Upper lobe of left lung (tissue), 6 donors: ENCODE measurements at places on chromosomes 11 and 22. TPM values are rescaled to one million over a fixed set of nuclear protein-coding genes. Genes with fewer than 3 reads are reported as not detected.

GRCh38 chr11:34585735-34586487 is 35.0 kb upstream of the EHF start:
- H3K4me1 ChIP-seq, result peaks cover 15% of the 10 kb centered on the region
- H3K27me3 ChIP-seq, result no peaks in the 10 kb centered on the region
- H3K4me3 ChIP-seq, result no peak overlapping the region
- DNase-seq, result no peak
- H3K36me3 ChIP-seq, result no peaks in the 10 kb centered on the region
- peak overlapping the region; percentile 65 for H3K27ac ChIP-seq

GRCh38 chr11:96149743-96150555 is 193.0 kb downstream of the MAML2 start:
- H3K4me1 ChIP-seq, result peaks cover 14% of the 10 kb centered on the region
- H3K36me3 ChIP-seq, result no peaks in the 10 kb centered on the region
- no peak overlapping the region for H3K4me3 ChIP-seq
- H3K27me3 ChIP-seq, result no peaks in the 10 kb centered on the region
- DNase-seq, result no peak
- no peak overlapping the region for H3K27ac ChIP-seq

DNA sequence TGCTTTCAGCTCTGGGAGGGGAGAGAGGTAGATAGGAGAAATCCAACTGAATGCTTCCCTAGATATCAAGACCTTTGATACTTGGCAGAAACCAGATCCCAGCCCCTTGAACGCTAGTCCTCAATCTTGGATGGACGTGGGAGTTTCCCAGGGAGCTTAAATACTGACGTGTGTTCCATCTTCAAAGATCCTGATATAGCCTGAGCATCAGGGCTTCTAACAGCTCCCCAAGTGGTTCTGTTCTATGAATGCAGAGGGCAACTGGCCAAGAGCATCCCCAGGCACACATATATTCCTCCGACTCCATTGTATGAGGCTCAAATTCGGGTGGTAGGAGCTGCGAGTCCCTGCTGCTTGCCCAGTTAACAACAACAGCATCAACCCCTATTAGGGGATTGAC is 8.7 kb upstream of the ACCS start:
- no peaks in the 10 kb centered on the region for H3K4me1 ChIP-seq
- H3K36me3 ChIP-seq, result no peaks in the 10 kb centered on the region
- H3K4me3 ChIP-seq, result no peak overlapping the region
- DNase-seq, result no peak
- H3K27me3 ChIP-seq, result no peaks in the 10 kb centered on the region

GRCh38 chr11:114738954-114739353 is 60.6 kb downstream of the NXPE2 start:
- no peaks in the 10 kb centered on the region for H3K36me3 ChIP-seq
- no peak overlapping the region for H3K27ac ChIP-seq
- DNase-seq, result no peak
- no peaks in the 10 kb centered on the region for H3K27me3 ChIP-seq

CYB5R2 gene
- total RNA-seq, result 58.7 TPM

SLC22A6 gene
- not detected for total RNA-seq

DNA sequence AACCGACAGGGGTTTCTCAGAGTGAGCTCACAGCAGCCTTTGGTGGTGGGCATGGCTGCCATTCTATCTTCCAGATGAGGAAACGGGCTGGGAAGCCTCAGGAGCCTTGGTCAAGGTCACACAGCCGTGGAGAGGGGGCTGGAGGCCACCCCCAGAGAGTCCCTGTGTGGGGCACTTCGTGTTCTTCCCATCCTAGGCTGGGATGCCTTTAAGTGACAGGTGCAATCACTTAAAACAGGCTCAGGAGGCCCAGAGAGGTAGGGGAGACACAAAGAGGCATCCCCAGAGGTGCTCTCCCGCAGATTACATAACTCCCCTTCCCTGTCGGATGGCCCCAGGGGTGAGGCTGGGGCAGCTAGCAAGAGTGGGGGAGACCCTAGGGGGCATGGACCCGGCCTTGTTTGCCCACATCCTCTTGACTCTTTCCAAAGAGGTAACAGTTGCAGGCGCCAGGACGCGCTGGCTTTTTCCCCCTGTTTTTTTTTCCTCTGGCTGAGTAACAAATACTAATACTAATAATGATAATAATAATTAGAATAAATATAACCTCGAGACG is 17.5 kb upstream of the SHISAL1 start:
- no peak overlapping the region for H3K27ac ChIP-seq
- no peak for DNase-seq
- H3K4me1 ChIP-seq, result peaks cover 50% of the 10 kb centered on the region
- no peak overlapping the region for H3K4me3 ChIP-seq
- no peaks in the 10 kb centered on the region for H3K36me3 ChIP-seq

- no peak overlapping the region for H3K27ac ChIP-seq
- H3K27me3 ChIP-seq, result no peaks in the 10 kb centered on the region
- H3K4me1 ChIP-seq, result no peaks in the 10 kb centered on the region
- H3K4me3 ChIP-seq, result no peak overlapping the region
Measured at GRCh38 chr11:131229221-131229620, 141.2 kb upstream of the NTM start.

DNA sequence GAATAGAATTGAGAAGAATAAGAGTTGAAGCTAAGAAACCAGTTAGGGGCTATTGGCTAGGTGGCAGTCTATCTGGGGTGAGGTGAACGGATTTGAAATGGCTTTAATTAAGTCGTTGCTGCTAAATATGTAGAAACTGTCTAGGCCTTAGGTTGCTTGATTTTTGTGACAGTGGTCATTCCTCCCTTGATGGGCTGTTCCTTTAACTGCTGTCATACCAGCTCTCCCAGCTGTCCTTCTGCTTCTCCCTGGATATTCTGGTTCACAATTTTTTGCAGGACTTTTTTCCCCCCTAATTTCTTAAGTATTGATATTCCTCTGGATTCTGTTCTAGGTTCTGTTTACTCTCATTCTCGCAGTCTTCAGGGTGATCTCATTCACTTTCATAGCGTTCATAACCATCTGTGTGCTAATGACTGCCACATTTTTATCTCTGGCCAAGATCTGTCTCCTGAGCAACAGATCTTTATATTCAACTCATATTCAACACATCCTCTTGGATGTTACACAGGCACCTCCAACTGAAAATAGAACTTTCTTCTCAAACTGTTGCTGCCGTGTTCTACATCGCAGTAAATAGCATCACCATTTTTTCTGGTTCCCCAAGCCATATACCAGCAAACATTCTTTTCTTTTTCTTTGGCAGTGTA is 134.1 kb downstream of the UVRAG start:
- H3K27me3 ChIP-seq, result no peaks in the 10 kb centered on the region
- H3K27ac ChIP-seq, result no peak overlapping the region
- H3K36me3 ChIP-seq, result no peaks in the 10 kb centered on the region
- DNase-seq, result no peak

DNA sequence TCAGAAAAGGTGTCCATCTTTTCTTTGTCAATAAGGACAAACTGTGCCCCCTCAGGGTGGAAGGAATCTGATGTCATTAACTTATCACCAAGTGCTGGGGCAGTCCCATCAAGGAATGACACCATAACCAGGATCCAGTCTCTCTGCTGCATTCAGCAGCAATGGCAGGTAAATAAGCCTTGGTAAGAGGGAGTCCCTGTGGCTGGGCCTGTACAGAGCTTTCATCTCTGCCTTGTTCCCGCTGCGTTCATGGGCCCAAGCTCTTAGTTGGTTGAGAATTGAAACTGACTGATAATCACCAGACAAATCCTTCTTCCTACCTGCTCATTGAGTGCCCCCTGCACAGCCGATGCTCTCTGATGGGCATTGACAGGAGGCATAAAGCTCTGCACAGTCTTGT is 22.7 kb downstream of the EIF3F start:
- no peaks in the 10 kb centered on the region for H3K36me3 ChIP-seq
- no peak overlapping the region for H3K27ac ChIP-seq
- no peaks in the 10 kb centered on the region for H3K4me1 ChIP-seq
- no peaks in the 10 kb centered on the region for H3K27me3 ChIP-seq

- H3K27ac ChIP-seq, result no peak overlapping the region
- no peak for DNase-seq
- H3K4me1 ChIP-seq, result no peaks in the 10 kb centered on the region
- H3K36me3 ChIP-seq, result no peaks in the 10 kb centered on the region
Measured at GRCh38 chr11:56197367-56197766, 20.9 kb downstream of the OR5J2 start.

DNA sequence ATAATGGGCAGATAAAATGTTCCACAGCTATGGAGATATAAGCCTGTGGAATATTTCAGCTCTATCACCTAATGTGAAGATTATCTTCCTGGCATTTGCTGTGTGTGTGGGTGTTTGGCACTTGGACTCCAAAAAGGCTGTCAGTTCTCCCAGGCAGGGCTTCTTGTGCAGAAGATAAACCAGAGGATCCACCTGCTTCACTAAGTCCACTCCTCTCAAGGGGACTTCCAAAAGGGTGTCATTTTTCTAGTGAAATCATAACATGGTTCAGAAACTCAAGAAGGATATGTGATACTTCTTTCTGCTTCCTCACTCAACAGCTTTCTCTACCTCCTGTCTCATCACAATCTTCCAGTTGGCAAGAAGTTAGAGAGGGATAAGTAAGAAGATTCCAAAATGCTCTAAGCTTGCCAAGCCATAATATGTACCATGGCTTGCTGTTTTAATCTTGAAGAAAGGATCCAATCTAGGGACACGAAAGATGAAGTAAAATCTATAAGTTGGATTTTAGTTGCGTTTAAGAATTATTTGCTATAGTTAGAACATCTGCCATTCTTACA is 206.2 kb upstream of the MTMR2 start:
- no peak overlapping the region for H3K4me3 ChIP-seq
- no peak for DNase-seq
- peaks cover 8% of the 10 kb centered on the region for H3K4me1 ChIP-seq
- H3K27ac ChIP-seq, result no peak overlapping the region
- H3K36me3 ChIP-seq, result no peaks in the 10 kb centered on the region

DNA sequence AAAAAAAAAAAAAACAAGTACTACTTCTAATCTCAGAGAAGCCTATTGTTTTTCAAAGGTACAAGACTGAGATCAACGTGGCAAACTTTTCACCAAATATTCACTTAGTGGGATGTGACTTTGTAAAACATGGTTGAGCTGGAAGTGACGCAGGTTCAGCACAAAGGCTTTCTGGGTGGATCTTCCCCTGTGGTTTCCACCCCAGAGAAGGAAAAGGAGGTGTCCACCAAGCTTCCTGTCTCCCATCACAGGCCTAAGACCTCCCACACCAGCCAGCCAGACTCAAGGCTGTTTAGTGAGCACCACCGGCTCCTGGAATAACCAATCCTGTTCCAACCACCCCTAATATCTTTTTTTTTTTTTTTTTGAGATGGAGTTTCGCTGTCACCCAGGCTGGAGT is 5.7 kb downstream of the TMEM184B start:
- peak overlapping the region; percentile 74 for H3K27ac ChIP-seq
- DNase-seq, result peak; percentile 60
- H3K4me3 ChIP-seq, result no peak overlapping the region
- H3K36me3 ChIP-seq, result peaks cover 24% of the 10 kb centered on the region
- no peaks in the 10 kb centered on the region for H3K27me3 ChIP-seq
- H3K4me1 ChIP-seq, result peaks cover 71% of the 10 kb centered on the region

RTN4RL2 gene
- 1.1 TPM for total RNA-seq

DNA sequence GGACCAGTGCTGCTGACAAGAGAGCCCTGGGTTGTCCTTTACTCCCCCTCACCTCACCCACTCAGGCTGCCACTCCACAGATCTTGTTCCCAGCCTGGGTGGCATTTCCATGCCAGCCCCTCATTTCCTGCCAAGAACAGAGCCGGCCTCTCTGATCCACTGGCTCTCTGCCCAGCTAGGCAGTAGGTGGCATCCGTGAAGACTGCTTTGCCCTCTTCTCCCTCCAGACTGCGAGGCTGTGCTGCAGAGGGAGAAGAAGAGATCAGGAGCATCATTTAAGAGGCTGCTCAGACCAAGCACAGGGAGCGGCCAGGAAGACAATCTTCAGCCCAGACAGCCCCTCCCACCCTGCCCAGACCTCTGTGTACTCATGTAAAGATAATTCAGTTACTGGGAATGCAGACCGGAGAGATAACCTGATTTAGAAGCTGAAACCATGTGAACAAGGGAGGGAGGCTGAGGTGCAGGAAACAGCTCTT is 126.9 kb upstream of the NCAM1 start:
- H3K4me3 ChIP-seq, result no peak overlapping the region
- no peaks in the 10 kb centered on the region for H3K4me1 ChIP-seq
- H3K27me3 ChIP-seq, result no peaks in the 10 kb centered on the region
- no peak for DNase-seq

DNA sequence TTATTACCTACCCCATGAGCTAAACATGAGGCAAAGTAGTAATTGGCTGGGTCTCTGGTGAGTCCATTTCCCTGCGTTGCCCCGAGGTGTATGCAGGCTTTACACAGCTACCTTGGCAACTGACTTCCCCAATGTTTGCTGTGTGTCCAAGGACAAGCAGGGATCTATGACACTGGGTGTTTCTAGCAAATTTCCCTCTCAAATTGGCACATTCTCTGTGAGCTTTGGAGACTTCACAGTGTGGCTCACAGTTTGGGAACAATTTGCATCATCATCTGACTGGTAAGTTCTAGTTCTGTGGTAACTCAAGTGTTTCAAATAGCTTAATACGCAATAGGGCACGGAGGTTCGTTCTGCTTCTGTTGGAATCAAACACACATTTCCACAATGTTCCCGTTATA is 12.5 kb downstream of the NNMT start:
- peak overlapping the region; percentile 76 for H3K27ac ChIP-seq
- H3K36me3 ChIP-seq, result peaks cover 3% of the 10 kb centered on the region
- H3K27me3 ChIP-seq, result no peaks in the 10 kb centered on the region
- no peak for DNase-seq
- H3K4me1 ChIP-seq, result peaks cover 32% of the 10 kb centered on the region

KIF18A gene
- total RNA-seq, result 1.7 TPM

DNA sequence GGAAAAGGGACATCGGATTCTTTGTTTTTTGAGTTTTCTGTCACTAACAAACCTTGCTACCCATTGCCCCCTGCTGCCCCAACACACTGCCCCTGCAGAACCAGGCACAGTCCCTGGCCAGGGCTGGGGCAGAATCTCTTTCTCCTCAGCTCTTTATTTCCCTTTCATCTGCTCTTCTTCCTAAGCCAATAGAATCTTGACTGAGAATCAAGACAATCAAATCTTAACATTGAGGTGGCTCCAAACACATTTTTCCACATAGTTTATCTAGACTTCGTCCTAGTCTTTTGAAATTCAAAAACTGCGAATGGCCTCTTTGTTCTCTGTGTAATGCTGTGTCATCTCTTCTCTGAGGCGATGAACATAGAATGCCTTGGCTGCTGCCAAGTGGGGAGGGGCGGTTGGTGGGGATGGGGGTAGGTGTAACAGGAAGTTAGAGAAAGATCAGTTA is 16.1 kb upstream of the NTM start:
- no peaks in the 10 kb centered on the region for H3K27me3 ChIP-seq
- DNase-seq, result no peak
- no peaks in the 10 kb centered on the region for H3K36me3 ChIP-seq
- H3K4me1 ChIP-seq, result no peaks in the 10 kb centered on the region
- no peak overlapping the region for H3K27ac ChIP-seq

DNA sequence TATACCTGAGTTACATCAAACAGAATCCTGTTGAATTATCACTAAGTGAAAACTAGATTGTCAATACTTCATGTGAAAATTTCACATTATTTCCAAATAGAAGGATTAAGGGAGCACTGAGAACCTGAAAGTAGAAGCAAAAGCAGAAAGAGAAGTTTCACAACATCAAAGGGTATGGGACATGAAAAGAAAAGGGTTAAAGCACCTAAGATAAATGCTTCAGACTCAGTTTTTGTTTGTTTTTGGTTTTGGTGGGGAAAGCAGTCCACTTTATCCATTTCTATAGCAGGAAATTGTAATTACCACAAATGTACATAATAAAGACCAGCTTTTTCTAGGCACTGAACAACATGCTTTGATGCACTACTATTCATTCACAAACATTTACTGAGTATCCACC is 1069.7 kb upstream of the CCDC90B start:
- H3K4me1 ChIP-seq, result no peaks in the 10 kb centered on the region
- DNase-seq, result no peak
- H3K27me3 ChIP-seq, result no peaks in the 10 kb centered on the region
- H3K4me3 ChIP-seq, result no peak overlapping the region
